ENCODE measurements at places on chromosomes 13 and 19. TPM values are rescaled to one million over a fixed set of nuclear protein-coding genes. Genes with fewer than 3 reads are reported as not detected.

The TMEM238 gene
- total RNA-seq, result 6.7 TPM

The ZNF541 gene
- not detected for total RNA-seq

GRCh38 chr19:4811328-4812131 lies 20.0 kb downstream of the TICAM1 start:
- DNase-seq, result peak; percentile 41

DNA sequence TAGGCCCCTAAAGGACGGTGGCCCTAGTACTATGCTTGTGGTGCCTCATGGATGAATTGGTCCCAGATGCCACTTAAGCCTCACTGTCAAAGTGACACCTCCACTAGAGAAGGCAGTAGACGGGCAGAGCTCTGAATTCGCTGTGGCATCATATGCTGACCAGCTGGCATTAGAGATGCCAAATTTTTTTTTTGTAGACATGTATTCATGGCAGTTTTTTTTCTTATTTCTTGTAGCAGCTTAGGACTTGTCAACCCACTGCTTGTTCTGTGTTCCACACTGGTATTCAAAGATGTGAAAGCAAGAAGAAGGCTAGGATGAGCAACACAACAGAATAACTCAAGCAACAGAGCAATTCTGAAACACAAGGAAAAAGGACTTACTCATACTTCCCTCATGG lies 212.5 kb downstream of the DLEU7 start:
- no peak for DNase-seq

DNA sequence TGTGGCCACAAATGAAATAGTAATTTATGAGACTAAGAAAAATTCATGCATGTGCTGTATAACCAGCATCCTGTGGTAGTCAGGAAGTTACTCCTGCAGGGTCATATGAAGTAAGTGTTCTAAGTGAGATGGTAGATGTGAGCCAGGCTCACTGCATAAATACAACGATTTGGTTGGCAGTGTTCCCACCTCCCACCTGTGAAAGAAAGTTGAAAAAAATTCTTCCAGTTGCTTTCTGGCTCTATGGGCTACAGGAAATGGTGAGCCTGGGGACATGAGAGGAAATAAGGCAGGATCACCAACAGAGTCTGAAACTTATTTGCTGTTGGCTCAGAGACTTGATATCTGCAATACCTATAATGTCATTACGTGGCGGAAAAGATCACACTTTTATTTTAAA lies 301.7 kb upstream of the SPRY2 start:
- DNase-seq, result no peak

GRCh38 chr13:49265822-49266221 lies 18.1 kb downstream of the CDADC1 start:
- no peak for DNase-seq

- no peak for DNase-seq
These were observed 15.9 kb downstream of the ZDHHC20 start for GRCh38 chr13:21443171-21443570.
